Lower leg skin (tissue), 4 donors: ENCODE measurements at places on chromosomes 2 and 18.

- peak; percentile 80 for DNase-seq
Observed at GRCh38 chr2:10306901-10307463, 4.3 kb downstream of the HPCAL1 start.

DNA sequence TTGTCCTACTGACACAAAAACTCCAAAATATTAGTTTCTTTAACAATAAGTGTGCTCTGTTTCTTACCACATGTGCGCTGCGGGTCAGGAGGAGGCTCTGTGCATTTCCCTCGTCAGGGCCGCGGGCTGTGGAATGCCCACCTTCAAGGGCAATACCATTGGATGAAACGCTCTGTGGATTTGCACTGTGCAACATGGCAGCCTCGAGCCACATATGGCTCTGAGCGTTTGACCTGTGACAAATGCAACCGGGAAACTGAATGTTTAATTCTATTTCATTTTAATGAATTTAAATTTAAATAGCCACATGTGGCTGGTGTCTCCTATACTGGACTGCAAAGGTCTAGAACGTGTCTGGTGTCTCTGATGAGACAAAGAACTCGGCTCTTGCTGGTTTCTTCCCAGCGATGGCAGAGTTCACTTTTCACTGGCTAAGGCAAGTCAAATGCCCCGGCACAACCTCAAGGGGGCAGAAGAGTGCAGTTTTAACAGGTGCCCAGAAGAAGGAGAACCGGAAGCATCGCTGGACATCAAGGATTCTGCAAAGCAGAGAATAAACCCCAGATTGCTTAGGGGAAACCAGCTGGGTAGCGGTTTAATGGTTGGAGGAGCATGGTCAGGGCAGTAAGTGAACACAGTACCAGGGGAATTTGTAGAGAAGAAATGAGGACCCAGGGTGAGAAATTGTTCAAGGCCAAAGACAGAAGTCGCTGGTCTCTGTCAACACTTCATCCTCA is 37.0 kb upstream of the TMEM18 start:
- no peak for DNase-seq

DNA sequence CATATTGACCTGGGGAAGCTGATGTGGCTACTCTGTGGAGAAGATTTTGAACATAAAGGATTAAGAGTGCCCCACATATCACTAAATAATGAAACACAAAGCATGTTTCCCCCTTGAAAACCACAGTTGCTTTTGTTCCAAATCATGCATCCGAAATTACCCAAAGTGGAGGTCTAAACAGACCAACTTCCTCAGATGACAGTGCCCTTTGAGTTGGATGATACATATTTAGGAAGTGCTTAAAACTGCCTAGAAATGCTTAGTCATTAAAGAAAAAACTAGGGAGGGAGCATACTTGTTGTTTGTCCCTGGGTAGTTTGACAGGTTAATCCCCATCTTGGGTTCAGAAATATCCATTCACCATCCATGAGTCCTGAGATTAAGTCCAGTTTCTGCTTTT is 1070.3 kb downstream of the SUCLG1 start:
- no peak for DNase-seq

- DNase-seq = no peak
Observed at GRCh38 chr2:200348897-200349563, 42.5 kb downstream of the SPATS2L start.

DNA sequence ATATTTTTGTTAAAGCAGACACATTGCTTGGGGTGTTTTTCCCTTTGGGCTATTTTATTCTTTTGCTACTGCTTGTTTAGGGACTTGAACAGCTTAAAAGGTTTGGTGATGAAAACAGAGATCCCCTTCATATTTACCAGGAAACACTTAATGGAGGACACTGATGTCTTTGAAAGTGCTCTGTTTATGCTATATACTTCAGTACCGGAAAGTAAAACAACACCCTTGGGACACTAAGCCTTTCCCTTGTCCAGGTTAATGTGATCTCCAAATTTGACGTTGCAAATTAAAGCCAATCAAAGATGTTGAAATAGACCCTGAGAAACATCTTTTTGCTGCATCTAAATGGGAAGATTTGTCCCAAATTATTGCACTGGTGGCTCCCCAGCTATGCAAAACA is 564.6 kb upstream of the PKDCC start:
- no peak for DNase-seq

DNA sequence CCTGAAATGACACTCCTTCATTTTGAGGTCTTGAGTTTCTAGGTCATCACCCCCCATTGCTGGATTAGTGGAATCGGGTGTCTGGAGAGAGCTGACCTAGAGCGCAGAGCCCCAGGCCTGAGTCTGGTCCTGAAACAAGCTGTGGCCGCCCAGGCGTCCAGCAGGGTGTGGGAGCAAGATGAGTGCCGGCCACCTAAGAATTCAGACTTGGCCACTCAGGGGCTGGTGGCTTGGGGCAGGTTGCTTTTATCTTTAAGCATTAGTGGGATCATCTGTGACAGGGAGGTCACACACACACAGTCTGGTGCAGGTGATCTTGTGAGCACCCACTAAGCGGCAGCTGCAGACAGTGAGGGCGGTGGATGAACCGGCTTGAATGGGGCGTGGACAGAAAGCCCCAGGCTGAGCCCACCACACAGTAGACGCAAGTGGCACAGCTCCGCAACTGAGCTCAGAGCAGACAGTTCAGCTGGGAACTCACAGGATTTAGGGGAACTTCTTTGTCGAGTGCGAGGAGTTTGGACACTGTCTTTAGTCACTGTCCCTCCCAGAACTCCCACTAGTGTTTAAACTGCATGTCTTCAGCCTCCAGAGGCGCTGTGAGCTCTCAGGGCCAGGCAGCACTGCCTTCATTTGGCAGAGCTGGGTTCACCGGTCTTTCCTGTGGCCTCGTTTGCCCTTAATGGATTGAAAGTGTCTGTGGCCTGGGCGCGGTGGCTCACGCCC is 21.5 kb downstream of the ITGB1BP1 start:
- DNase-seq = no peak

GRCh38 chr2:46449700-46450099 is 29.7 kb upstream of the TMEM247 start:
- no peak for DNase-seq

GRCh38 chr2:156896294-156896693 is 361.2 kb upstream of the GALNT5 start:
- no peak for DNase-seq

- no peak for DNase-seq
Observed at GRCh38 chr2:214217599-214217998, 193.3 kb upstream of the VWC2L start.

- no peak for DNase-seq
Observed at GRCh38 chr2:21812766-21813165, 689.0 kb downstream of the TDRD15 start.

DNA sequence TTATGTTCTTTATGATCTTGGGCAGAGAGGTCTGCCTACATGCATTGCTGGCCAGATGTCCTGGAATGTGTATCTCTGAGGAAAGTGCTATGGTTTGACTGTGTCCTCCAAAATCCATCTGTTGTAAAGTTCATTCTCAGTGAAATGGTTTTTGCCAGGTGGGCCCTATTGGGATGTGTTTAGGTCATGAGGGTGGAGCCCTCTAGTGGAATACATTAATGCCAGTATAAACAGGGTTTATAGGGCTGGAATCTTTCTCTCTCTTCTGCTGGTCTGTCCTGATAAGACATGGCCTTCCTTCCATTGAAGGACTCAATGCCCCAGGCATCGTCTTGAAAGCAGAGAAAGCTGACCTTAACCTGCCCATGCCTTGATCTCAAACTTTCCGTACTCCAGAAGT is 258.5 kb downstream of the RPIA start:
- DNase-seq = no peak

GRCh38 chr2:158491072-158491471 is 34.3 kb downstream of the PKP4 start:
- no peak for DNase-seq

GRCh38 chr2:127193164-127193966 is 26.7 kb downstream of the CYP27C1 start:
- peak; percentile 89 for DNase-seq

GRCh38 chr2:52639692-52640091 is 1127.9 kb upstream of the CHAC2 start:
- DNase-seq = no peak

GRCh38 chr2:74712223-74713053 is 58.4 kb downstream of the SEMA4F start:
- no peak for DNase-seq

DNA sequence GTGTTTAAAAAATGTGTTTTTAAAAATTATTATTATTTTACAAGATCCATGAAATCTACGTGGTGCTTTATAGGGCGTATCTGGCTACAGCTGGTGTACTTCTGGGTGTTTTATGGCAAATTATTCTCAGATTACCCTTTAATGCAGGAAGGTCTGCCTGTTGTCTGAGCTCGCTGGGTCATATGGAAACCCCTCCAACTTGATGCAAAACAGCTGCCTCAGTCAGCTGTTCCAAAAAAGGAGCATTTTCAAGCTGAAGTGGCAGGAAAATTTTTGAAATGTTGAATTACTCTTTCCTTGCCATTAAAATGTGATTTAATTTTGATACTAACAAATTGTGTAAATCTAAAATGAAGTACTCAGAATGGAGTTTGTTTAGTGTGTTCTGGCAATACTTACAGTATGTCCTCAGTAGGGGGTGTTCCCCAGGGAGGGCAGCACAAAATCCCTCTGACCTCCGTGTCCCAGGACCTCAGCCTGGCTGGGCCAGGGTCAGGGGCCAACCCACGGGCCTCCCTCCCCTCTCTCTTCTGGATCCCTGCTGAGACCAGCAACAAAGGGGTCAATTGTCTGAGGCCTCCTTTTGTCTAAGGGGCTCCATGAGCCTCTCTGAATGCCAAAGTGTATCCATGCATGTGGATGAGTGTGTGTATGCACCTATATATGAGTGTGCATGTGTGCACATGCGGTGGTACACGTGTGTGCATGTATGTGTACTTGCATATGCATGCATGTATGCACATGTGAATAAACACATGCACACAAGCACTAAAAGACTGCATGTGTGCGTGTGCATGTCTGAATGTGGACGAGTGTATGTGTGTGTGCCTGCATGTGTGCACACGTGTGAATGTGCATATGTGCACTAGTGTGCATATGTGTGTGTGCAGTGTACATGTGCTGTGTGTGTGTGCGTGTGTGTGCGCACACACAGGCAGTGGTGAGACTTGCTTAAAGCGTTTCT is 105.4 kb downstream of the ACOXL start:
- no peak for DNase-seq

DNA sequence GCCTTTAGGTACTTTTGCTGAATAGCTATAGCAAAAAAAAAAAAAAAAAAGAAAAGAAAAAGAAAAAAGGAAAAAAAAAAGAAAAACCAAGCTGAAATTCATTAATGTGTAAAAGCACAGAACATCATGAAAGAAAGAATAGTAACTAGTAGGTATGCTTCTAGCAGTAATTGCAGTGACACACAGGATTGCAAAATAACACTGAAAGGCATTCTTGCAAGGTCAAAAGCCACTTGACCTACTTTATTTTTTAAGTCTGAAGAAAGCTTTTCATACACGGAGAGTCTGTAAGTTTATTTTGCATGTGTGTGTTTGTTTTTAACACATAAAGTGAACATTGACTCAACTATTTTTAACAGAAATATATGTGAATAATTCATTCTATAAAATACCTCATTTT is 54.4 kb downstream of the DOK6 start:
- DNase-seq = no peak

- DNase-seq = no peak
Observed at GRCh38 chr18:69556228-69556627, 155.5 kb downstream of the DOK6 start.

DNA sequence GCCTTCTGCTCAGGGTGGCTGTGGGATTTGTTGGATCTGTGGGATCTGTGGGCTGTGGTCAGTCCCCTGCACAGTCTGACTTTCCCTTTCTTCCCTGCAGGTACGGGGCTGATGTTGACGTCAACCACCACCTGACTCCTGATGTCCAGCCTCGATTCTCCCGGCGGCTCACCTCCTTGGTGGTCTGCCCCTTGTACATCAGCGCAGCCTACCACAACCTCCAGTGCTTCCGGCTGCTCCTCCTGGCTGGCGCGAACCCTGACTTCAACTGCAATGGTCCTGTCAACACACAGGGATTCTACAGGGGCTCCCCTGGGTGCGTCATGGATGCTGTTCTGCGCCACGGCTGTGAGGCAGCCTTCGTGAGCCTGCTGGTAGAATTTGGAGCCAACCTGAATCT is 17.5 kb downstream of the ASB1 start:
- peak; percentile 14 for DNase-seq

GRCh38 chr2:2101924-2102323 is 229.2 kb downstream of the MYT1L start:
- DNase-seq = no peak

- no peak for DNase-seq
Observed at GRCh38 chr18:2963048-2963447, 49.9 kb downstream of the LPIN2 start.

GRCh38 chr2:235200216-235200615 is 248.4 kb downstream of the SH3BP4 start:
- DNase-seq = no peak

DNA sequence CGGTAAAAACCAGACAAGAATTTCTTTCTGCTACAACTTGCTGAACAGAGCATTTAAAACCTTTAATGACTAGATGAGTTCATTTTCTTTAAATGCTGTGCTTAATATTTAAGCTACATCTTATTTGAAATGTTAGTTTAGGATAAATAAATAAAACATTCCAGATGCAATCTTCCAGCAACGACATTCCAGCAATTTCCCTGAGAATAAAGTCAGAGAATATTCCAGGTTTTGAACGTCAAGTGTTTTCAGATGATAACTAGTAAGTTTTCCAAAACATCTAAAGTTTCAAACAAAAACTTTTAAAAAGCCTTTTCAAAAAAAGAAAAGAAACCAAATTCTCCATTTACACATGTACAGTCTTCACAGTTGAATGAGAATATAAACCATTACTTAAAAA is 104.8 kb downstream of the PPP1R1C start:
- DNase-seq = no peak

- DNase-seq = peak; percentile 76
Observed at GRCh38 chr2:209208211-209208610, 215.6 kb upstream of the MAP2 start.

DNA sequence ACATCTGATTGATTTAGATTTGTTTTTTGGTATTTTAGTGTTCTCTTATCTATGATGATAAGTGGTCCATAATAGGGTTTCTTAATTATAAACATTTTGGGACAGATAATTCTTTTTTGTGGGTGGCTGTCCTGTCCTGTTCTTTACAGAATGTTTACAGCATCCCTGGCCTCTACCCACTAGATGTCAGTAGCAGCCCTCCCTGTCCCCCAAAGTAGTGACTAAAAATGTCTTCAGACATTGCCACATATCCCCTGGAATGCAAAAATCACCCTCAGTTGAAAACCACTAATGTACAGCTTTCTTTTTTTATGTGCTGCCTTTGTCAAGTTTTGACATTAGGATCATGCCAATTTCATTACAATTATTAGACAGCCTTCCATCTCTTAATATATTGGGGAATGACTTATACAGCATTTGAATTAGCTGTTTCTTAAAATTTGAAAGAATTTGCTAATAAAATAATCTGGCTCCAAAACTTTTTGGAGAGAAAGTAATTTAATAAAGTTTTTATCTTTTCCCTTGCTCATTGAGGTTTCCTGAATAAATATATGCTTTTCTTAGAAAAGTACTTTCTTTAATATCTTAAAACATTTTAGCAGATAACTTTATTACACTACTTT is 19.5 kb downstream of the WIPF1 start:
- DNase-seq = no peak
